ENCODE measurements at places on chromosomes 6 and 20.

DNA sequence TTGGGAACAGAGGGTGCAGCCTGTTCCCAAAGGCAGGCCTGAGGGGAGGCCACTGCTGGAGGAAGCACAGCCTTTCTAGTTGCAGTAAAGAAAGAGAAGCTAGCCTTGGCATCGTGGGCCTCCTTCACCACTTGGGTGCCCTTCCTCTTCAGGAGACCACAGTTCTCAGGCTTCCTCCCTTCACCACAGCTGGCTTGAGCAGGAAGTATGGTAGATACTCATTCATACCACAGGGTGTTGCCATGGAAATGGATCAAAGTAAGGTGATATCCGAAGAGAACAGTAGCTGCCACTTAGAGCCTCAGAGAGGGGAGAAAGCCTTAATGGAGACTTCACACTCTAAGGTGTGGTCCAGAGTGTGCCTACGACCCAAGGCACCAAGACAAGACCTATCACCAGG lies 120.4 kb upstream of the RIPOR2 start:
- DNase-seq, result no peak

DNA sequence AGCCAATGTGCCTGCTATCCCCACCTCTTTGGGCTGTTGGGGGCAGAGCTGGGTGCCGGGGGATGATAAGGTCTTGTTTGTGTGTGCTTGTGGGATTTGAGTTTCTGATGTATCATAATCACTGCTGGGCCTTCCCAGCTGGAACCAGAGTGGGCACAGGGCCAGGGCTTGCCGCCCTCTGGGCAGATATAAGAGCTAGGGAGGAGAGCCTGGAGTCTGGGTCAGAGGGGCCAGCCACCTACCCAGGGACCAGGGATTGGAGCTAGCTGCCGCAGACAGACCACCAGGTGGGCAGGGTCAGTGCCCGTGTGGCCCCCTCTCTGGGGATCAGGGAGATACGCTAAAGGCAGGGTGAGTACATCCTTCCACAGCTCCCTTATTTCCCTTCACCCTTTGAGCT lies 3.1 kb upstream of the TLDC2 start:
- peak; percentile 32 for DNase-seq

GRCh38 chr6:110537208-110538123 lies 61.1 kb upstream of the SLC22A16 start:
- no peak for DNase-seq

- DNase-seq, result no peak
Observed at GRCh38 chr6:52558266-52559000, 18.4 kb downstream of the TRAM2 start.

- no peak for DNase-seq
Observed at GRCh38 chr6:78810146-78810545, 57.2 kb upstream of the IRAK1BP1 start.

GRCh38 chr20:14644306-14645097 lies 307.1 kb upstream of the FLRT3 start:
- DNase-seq, result no peak

DNA sequence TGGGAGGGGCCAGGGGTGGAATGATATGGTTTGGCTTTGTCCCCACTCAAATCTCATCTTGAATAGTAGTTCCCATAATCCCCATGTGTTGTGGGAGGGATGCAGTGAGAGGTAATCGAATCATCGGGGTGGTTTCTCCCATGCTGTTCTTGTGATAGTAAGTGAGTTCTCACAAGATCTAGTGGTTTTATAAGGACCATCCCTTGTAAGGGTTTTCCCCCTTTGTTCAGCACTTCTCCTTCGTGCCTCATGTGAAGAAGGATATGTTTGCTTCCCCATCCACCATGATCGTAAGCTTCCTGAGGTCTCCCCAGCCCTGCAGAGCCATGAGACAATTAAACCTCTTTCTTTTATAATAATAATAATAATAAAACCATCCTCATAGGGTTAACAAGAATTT lies 88.8 kb upstream of the PRND start:
- no peak for DNase-seq

DNA sequence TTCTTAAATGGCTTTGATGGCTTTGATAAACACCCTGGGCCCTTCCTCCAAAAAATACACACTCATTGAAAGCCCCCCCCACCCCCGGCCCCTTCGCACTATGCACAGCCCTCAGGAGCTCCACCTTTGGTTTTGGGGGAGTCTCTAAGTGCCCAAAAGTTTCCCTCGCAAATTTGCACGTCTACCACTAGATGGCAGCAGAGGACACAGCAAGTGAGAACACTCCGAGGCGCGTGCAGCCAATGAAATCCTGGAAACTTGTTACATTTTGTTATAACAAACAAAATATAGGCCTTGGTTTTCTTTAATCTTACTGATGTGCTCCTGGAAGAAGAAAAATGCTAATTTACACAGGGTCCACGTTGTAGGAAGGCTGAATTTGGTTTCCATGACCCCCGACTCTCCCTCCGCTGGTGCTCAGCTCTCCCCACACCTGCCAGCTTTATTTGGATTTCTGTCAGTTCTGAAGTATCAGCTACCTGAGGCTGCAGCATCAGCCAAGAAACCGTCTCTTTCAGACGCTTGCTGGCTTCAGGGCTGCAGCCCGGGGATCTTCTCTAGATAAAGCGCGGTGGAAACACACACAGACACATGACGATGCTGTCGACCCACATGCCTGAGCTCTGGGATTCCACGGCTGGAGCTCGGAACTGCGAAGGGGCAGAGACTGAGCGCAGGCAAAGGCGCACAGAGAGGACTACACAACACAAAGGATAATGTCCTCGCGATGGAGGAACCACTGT lies 148.3 kb upstream of the RPS6KA2 start:
- peak; percentile 52 for DNase-seq

DNA sequence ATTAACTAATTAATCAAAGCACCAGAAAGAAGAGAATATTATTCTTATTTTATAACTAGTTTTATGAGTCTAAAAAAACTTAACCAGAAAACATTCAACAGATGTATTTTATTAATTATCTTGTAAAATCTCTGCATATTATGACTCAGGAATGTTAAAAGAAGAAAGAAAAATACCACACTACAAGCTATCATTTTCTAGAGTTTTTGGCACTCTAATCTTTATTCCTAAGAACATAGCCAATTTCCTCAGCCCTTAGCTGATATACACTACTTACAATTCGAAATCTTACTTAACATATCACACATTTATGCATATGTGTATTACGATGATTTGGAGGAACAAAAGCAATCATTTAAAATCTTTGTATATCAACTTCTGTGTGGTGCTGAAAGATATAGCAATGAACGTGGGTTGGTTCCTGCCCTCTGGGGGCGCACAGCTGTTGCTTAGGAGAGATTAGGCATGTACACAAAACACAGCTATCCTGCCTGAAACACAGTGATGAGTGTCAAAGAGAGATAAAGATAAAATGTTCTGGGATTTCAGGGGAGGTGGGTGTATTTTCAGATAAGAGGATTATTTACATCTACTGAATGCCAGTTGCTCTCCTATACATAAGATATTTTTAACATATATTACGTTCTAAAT lies 404.5 kb downstream of the SYNE1 start:
- no peak for DNase-seq

- peak; percentile 62 for DNase-seq
Observed at GRCh38 chr6:2021713-2022125, 223.7 kb downstream of the GMDS start.

All from DMS79 (cell line).